ENCODE measurements at places on chromosomes 11 and 22. TPM values are rescaled to one million over a fixed set of nuclear protein-coding genes. Genes with fewer than 3 reads are reported as not detected.

Gene IL18BP
- total RNA-seq = 6.0 TPM

Gene KRTAP5-2
- total RNA-seq = not detected

Gene IGLL1
- not detected for total RNA-seq

Gene WBP2NL
- 0.16 TPM for total RNA-seq

Gene A4GALT
- total RNA-seq = 54.1 TPM

Gene TYR
- total RNA-seq = not detected

Gene GRAP2
- total RNA-seq = 0.06 TPM

Gene PRR33
- total RNA-seq = not detected
